ENCODE measurements at places on chromosomes 2 and 18.
A peak's percentile ranks its signal among the peaks of the same experiment; 100 is the strongest.

DNA sequence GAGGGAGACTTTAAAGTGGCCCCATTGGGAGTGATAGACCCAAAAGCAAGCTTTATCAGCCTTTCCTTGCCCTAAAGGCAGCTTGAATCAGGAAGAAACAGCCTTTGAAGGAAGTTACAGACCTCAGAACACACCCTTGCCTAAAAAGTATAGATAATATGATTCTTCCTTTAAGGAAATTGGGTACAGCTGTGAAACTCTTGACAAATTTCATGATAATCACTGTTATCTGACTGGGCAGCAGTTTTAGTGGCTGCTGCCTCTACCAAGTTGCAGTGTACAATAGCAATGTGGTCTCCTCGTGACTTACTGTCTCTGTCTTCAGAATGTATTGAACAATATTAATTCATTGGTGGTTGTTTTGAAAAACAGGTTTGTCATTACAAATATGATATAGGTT lies 16.7 kb downstream of the HOXD1 start:
- no peak for DNase-seq

GRCh38 chr2:68853915-68854314 lies 17.3 kb downstream of the BMP10 start:
- DNase-seq: no peak

- DNase-seq: peak; percentile 96
Measured at GRCh38 chr2:42931818-42932195, 139.4 kb upstream of the HAAO start.

DNA sequence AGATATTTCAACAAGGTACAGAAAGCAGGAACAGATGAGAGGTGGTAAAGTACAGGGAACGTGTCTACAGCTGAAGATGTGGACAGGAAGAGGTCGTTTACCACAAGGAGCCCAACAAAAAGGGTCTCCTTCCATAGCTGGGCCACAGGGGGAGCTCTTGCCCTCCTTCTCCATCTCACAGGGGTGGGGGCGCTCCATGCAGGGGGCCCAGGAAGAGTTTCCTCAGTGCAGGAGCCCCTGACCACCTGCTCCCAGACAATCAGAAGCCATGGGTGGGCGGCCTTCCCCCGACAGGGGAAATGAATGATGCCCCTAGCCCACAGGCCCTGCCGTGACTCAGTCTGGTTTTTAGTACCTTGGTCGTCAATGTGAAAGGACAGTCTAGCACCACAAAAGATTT lies 163.6 kb upstream of the ZNF516 start:
- DNase-seq: peak; percentile 74

DNA sequence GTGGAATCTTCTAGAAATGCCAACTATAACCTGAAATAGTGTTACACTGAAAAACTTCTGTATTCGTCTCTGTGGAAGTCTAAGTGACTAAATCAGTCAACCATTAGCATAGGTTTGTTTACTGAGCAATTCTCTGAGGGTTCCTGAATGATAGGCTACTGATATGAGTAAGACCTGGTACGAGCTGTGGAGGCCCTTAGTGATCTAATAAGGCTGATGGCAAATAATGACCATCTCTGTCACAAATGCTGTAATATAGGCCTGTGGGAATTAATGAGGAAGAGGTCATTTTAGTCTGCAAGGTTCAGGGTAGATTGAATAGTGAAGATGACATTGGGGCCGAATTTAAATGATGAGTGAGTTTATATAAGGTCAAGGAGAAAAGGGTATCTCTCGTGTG lies 82.5 kb downstream of the MGAT5 start:
- peak; percentile 7 for DNase-seq

DNA sequence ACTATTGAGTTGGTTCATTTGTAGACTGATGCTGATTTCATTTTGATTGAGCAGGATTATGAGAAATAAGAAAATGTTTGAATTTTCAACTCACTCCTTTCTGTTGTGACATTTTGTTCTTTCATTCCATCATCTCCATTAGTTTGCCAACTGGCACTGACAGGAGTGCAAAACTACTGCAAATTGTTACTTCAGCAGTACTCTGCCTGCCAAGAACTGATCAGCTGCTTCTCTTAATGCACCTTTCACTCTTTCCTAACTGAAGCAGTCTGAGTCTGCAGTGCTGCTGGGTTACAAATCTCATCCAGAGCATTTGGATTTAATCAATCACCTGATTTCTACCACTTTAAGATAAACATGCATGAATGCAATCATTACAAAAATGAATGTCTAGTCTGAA lies 70.9 kb downstream of the TMEFF2 start:
- no peak for DNase-seq

DNA sequence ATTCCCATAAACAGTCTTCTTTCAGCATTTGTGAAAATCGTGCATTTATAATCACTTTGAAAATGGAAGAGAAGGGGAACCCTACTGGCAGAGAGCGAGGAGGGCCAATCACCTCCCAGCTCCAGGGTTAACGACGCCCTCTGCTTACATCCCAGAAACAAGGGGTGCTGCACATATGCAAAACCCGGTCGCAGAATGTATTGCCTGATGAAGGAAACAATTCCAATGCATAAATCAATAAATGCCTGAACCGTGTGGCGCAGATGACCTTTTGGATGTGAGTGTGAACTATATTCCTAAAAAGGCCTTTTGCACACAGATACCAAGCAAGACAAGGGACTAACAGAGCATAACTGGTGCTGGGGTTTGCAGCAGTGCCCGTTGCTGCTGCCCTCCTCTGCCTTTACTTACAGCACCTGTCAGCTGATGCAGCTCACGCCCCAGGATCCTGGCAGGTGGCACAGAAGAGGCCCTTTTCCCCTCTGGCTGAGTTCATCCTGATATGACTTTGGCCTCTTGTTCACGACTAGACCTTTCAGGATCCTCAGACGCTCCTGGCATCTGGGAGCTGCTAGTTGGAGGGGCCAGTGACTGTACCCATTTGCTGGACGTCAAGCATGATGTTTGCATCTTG lies 67.8 kb downstream of the MYT1L start:
- DNase-seq: no peak

DNA sequence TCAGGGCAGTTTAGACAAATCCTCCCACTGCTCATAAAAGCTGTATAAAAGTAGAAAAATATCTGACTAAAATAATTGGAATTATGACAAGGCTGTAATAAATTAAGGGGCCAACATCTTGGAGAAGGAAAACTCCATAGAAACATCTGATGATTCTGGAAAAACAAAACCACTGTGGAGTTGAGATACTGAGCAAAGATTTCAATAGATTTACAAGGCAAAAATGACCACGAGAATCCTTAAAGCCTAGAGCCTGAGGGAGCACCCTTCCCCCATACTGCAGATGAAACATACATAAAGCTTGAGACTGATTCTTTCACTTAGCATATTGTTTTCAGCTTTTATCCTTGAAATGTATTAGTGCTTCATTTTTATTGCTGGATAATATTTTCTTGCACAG lies 286.4 kb upstream of the MMADHC start:
- DNase-seq: no peak

- DNase-seq: peak; percentile 62
Measured at GRCh38 chr18:72544092-72544886, at the start of gene CBLN2. Gene CBLN2, minus strand, starts transcription at chr18:72544342. Its CDS starts 2,182 bp downstream, at chr18:72542160.

DNA sequence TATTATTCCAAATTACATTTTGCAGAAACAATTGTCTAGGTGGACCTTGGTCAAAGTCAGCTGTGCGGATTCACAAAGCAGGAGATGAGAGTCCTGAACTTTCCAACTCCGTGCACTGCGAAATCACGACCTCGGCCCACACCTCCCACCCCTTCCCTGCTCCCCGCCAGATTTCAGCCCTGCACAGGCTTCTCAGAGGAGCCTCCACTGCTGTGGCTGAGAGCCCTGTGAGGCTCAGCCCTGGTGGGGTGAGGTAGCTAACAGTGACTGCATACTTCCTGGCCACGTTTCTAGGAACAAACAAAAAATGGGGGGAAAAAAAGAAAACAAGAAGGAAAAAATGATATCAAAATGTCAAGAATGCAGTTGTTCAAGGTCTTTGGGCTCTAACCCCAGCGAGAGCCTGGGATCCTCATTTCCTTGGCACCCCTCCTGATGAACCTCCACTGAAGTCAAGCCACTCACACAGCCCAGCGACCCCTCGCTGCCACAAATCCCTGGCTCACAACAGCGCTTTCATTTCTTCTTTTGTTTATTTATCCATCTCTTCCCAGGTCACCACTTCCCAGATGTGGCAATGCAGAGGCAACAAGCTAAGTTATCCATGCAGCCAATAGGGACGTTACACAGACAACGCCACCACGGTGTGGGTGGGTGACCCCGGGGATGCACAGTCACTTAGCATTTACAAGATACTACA lies 729.7 kb upstream of the ID2 start:
- no peak for DNase-seq

DNA sequence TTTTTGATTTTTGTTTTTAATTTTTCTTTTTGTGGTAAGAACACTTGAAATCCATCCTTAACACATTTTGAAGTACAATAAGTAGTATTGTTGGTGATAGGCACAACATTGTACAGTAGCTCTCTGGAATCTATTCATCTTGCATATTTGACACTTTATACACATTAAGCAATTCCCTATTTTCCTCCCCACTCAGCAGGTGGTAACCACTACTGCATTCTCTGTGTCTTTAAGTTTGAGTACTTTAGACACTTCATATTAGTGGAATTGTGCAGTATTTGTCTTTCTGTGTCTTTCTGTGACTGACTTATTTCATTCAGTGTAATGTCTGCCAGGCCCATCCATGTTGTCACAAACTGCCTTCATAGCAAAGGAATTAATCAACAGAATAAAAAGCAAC lies 471.7 kb upstream of the CDH20 start:
- no peak for DNase-seq

DNA sequence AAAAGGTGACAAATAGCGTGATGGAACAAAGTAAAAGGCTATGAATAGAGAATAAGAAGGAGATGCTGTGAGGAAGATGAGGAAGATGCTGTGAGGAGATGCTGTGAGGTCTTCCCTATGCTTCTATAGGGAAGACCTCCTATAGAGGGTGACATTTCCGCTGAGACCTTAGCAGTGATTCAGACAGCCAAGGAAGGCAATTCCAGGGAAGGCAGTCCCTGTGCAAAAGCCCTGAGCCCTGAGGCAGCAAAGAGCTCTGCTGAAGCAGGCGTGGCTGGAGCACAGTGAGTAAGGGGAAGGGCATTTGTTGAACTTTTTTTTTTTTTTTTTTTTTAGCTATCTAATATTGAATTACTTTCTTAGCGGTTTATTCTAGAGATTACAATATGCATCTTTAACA lies 142.7 kb upstream of the FOSL2 start:
- peak; percentile 7 for DNase-seq

All from NCI-H82 (cell line).